8988T (cell line): ENCODE measurements at places on chromosomes 7 and 10.

- DNase-seq: no peak
These were observed 14.5 kb downstream of the GPR146 start for GRCh38 chr7:1058821-1059199.

DNA sequence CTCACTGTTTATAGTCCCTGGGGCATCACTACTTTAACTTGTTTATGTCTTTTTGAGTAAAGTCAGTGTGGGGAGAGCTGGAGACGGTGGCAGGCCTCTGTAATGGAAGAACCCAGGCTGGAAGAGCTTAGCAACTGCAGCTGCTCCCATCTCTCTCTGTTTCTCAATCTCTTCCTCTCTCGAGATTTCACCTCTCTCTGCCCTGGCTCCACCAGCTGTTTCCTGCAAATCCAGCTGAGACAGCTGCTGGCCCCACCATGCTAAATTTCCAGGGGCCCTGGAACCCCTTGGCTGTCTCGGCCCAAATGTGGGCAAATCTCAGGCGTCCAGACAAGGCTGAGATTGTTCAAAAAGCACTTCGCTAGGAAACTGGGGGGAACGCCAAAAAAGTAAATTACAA is 25.8 kb upstream of the SLF2 start:
- DNase-seq: no peak

DNA sequence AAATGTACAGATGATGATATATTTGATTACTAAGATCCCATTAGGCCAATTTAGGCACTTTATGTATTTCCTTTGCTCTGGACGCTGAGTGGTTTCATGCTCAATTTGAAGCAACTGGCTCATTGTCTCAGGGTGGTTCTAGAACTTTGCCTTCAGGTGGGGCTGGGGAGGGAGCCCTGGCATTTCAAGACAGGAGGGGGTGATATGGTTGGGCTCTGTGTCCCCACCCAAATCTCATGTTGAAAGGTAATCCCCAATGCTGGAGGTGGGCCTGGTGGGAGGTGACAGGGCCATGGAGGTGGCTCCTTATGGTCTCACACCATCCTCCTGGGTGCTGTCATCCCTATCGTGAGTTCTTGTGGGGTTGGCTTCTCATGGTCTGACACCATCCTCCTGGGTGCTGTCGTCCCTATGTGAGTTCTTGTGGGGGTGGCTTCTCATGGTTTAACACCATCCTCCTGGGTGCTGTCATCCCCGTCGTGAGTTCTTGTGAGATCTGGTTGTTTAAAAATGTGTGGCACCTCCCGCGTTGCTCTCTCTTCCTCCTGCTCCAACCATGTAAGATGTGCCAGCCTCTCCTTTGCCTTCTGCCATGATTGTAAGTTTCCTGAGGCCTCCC is 151.5 kb upstream of the KLF6 start:
- DNase-seq: no peak

GRCh38 chr10:28841625-28842024 is 164.3 kb downstream of the BAMBI start:
- DNase-seq: no peak

GRCh38 chr7:6612819-6613218 is 2.6 kb upstream of the ZNF853 start:
- no peak for DNase-seq

GRCh38 chr10:127048630-127049029 is 143.4 kb downstream of the DOCK1 start:
- DNase-seq: no peak

GRCh38 chr7:80273327-80273726 is 138.7 kb downstream of the GNAI1 start:
- no peak for DNase-seq

DNA sequence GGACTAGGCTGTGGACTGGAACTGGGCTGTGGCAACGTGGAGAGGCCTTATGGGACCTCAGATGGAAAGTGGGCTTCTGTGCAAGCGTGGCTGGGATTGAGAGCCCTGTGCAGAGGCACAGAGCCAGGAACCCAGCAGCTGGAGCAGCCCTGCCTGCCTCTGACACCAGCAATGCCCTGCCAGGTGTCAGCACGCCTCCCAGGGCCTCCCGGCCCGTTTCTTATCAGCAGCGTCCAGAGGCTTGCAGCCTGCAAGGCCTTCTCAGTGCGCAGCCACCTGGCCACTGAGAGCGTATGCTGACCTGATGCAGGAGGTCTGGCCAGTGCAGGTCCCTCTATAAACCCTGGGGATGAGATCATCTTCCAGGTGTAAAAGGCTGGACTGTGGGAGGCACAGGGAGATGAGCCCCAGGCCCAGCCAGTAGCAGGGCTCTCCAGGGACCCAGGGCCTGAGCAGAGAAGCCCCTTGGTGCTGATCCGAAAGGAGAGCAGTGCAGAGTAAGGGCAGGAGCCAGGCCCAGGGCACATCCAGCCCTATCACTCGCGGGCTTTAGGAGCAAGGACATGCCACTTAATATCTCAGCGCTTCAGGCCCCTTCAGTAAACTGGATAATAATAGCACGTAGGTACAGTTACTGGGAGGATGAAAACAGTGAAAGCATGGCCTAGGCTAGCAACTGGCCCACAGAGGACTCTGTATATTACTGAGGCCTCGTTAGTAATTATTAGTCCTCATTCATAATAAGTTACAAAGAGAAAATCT is 38.8 kb upstream of the ANTXRL start:
- DNase-seq: no peak
